Activated T-cell treated with anti-CD3 and anti-CD28 coated beads, Interleukin-2, amount 50 U/mL, for 72 hours (primary cell): ENCODE measurements at places on chromosomes 3 and 15.
A peak's percentile ranks its signal among the peaks of the same experiment; 100 is the strongest.

- DNase-seq = peak; percentile 64
Measured at GRCh38 chr15:82810890-82811426, 1.5 kb downstream of the WHAMM start.

GRCh38 chr15:35168464-35168863, 83.4 kb upstream of the NANOGP8 start:
- no peak for DNase-seq

- DNase-seq = no peak
Measured at GRCh38 chr3:55042591-55042990, 114.7 kb upstream of the LRTM1 start.

- no peak for DNase-seq
Measured at GRCh38 chr3:69368129-69368741, 17.7 kb downstream of the FRMD4B start.

DNA sequence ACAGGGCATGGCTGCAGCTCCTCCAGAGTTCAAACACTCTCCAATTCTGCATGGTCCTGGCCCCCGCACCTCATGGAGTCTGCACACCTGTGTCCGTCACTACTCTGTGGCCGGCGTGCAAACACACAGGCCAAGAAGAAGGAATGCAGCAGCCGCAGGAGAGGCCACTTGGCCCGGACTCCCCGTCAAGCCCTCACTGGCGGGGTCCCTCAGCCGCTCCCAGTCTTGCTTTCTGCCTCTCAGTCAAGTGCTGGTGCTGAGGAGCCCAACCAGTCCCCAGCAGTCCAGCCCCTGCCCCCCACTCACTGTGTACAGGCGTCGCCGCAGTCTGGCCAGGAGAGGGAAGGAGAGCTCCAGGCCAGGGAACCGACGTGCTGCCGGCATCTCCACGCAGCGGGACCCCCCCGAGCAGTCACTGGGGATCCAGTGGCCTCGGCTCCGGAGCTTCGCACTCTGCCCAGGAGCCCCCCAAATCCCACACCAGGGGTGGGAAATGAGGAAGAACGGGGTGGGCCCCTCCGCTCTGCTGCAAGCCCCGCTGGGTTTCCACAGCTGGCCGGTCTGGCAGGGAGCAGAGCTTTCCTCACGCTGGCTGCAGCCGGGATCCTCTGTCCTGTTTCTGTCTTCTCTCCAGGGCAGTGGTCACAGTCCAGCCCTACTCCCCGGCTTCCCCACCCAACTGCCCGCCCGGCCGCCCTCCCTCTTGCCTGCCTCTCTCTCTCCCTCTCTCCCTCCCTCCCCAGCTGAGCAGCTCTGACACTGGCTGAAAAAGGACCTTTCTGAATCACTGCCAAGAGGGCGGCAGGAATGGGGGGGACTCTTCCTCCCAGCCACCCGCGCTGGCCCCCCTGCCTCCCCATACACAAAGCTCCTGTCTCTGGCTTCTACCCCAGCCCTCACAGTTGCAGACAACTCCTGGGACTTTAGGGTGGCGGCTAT, 16.0 kb downstream of the TNK2 start:
- no peak for DNase-seq

GRCh38 chr3:69532547-69533224, 146.8 kb upstream of the FRMD4B start:
- DNase-seq = no peak

GRCh38 chr15:62334536-62334935, 169.5 kb upstream of the C2CD4B start:
- DNase-seq = no peak

DNA sequence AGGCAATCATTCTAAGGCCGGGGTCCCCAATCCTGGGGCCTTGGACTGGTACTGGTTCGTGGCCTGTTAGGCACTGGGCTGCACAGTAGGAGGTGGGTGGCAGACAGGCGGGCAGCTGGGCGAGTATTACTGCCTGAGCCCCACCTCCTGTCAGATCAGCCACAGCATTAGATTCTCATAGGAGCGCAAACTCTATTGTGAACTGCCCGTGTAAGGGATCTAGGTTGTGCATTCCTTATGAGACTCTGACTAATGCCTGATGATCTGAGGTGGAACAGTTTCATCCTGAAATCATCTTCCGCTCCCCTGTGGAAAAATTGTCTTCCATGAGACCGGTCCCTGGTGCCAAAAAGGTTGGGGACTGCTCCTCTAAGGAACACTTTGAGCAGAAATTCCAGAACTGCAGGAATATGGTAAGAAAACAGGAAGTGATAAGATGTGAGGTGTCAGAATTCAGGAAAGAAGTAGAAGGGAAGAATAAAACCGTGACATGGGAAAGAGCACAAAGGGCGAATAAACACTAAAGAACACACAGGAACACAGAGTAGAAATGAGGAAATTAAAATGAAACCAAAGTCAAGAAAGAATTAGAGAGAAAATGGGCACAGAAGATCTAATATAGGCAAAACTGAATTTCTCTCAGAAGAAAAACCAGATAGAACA, 57.6 kb downstream of the PDCD6IP start:
- DNase-seq = no peak

DNA sequence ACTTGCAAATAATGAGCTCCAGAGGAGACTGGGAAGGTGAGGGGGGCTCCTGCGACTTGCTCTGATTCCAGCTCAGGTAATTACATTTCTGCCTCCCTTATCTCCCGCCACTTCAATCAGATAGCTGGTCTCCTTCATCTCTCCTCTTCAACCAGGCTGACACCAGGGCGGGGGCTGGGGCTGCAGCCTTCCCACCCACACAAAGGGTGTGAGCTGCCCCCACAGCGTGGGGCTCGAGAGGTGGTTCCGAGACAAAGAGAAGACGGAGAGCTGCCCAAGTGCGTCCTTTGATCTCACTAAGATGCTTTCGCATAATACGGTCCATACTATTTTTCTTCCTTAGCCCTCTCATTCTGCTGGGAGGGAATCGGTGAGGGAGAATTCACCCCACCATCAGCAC, 139.7 kb downstream of the NSMCE3 start:
- no peak for DNase-seq

GRCh38 chr3:151445273-151446001, 15.4 kb downstream of the IGSF10 start:
- no peak for DNase-seq

GRCh38 chr3:140536926-140537726, 140.7 kb upstream of the TRIM42 start:
- no peak for DNase-seq

GRCh38 chr3:30608598-30608947, 2.2 kb downstream of the TGFBR2 start:
- no peak for DNase-seq

DNA sequence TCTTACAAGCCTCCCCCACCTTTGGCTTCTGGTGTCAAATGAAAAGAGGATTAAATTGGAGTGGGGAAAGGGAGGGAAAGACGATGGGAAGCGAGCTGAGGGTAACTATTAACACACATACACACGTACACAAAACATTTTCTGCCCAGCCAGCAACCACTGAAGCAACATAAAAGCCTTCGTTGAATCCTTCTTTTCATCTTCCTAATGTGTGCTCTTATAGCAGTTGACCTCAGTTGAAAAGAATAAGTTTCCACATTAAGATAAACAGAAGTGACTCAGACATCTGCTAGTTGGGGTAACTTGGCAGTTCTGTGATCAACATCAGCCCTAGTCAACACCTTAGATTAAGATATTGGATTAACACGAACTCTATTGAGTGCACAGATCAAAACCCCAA, 558.5 kb downstream of the MECOM start:
- DNase-seq = no peak

GRCh38 chr3:171535799-171536198, 75.6 kb upstream of the TNIK start:
- no peak for DNase-seq

DNA sequence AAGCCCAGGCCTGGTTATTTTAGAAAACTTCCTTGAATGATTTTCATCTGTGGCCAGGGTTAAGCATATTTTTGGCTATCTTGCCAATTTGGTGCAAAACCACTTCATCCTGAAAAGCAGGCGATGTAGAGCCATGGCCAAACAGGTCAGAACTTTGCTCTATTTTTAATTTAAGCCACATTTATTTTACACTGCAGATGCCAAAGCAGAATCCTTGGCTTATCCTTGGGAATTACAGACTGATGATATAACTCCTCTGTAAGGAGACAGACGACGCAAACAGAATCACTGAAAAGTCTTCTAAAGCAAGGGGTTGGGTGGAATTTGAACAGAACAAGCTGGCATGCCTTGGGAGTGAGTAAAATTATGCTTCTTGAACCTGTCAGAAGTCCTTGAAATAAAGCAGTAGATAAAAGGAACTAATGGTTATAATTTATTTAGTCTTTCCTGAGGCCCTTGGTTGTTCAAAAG, 121.9 kb downstream of the CHST2 start:
- DNase-seq = no peak

DNA sequence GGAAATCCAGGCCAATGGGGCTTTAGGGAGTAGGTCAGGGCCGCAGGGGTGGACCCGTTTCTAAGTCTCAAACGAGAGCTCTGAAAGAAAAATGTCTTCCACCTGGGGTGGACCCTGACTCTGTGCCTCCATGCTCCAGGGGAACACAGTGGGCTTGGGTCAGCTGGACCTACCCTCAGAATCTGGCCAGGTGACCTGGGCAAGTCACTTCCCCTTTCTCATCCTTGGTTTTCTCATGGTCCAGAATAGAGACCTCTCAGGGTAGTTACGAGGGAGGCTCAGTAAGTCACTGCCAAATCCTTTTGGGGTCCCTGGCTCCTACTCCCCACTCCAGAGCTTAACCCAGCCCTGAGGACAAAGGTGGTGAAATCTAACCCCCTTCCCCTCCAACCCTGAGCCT, 25.8 kb downstream of the EFCAB12 start:
- no peak for DNase-seq

DNA sequence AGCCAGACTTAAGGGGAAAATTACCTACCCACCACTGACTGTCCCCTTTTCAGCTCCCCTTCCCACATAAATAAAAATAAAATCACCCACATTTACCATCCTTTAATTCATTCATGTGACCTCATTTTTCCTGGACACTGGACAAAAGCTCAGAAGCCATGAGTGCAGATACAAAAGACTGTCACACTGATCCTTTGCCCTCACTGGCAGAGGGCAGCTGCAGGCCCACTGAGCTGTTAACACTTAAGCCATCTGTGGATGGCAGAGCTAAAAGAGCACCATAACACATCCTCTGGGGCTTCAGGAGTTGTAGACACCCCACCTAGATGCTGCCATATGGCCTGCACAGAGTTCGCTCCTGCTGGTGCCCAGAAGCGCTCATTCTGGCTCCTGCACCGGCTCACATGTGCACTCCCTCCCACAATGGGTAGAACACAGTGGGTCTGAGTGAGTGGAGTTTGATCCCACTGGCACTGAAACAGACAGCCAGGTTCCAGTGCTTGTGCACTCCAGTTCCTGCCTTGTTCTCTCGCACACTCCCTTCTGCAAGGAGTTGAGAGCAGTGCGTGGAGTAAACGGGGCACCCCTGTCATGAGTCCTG, 38.8 kb downstream of the EDC3 start:
- DNase-seq = no peak

DNA sequence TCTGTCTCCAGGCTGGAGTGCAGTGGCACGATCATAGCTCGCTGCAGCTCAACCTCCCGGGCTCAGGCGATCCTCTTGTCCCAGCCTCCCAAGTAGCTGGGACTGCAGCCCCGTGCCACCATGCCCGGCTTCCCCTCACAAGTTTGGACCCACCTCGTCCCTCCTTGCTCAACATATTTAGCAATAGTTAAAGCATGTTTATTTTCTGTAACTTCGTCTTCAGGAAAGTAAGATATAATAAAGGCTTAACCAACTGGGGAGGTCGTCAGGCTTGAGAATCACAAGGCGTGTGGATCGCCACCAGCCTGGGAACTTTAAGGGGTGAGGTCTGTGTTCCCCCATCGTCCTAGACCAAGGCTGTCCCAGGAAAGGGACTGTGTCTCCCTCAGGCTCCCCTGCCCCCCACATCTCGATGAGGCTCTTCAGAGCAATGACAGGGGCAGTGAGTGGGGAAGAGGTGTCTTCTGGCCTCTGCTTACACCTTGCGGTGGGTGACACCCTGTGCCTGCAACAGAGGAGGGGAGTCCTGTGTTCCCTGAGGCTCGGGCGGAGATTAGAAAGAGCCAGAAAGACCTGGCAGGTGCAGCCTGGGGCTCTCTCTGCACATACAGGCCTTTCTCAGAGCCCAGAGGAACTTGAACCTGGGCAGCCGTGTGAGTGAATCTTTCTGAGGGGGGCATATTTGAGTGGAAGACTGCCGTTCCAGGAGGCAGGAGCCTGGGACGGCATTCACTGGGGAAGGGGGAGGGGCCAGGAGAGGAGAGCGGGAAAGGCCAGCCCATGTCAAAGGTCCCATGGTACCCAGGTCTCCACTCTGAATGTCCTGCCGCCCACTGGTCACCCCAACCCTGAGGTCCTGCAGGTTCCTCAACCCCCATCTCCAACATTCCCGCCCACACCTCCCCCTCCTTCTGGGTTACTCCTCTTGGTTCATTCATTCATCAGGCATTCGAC, 152.3 kb downstream of the SMAD6 start:
- DNase-seq = no peak

DNA sequence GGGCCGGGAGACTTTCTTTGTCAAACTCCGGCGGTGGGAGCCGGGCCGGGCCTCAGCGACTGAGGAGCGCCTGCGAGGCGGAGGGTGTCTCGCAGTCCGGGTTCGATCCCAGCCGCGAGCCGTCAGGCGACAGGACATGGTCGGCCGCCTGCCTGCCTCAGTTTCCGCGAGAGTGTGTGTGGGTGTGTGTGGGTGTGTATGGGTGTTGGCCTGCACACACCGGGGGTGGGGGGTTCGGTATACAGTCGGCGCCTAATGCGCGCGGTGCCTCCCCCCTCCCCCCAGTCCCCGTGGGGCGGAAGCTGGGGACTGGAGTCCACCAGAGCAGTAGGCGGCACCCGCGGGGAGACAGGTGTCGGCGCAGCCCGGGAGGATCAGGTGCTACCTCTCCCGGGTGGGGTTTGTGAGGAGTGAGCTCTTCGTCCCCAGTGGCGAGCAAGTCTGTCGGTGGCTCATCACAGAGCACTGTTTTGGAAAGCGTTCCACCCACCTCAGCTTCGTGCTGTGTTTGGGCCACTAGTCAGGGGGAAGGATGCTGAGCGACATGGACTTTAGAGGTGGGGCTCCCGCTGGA, 246.3 kb downstream of the GOLGA6L6 start:
- peak; percentile 4 for DNase-seq

- peak; percentile 8 for DNase-seq
Measured at GRCh38 chr15:74265046-74265639, 29.0 kb downstream of the CCDC33 start.

DNA sequence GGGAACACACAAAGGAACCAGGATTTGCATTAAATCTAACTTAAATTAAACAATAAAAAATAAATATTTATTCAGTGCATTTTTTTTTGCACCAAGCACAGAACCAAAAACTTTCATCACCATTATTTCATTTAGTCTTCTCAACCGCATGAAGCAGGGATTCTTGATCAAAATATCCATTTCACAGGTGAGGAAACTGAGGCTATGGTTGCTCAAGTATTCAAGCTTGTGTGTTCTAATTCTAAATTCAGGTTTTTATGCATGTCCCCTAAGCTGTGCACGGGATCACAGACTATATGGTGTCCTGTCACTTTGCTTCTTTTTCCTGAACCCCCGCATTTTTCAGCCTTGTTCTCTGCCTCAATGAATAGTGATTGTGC, 64.3 kb upstream of the BCL6 start:
- no peak for DNase-seq

- DNase-seq = no peak
Measured at GRCh38 chr3:18396428-18396827, 28.7 kb downstream of the SATB1 start.

- no peak for DNase-seq
Measured at GRCh38 chr3:146537603-146538002, 6.8 kb downstream of the PLSCR1 start.

- no peak for DNase-seq
Measured at GRCh38 chr3:44098656-44099415, 142.8 kb upstream of the TOPAZ1 start.
